ENCODE measurements at places on chromosomes 6 and 20.

DNA sequence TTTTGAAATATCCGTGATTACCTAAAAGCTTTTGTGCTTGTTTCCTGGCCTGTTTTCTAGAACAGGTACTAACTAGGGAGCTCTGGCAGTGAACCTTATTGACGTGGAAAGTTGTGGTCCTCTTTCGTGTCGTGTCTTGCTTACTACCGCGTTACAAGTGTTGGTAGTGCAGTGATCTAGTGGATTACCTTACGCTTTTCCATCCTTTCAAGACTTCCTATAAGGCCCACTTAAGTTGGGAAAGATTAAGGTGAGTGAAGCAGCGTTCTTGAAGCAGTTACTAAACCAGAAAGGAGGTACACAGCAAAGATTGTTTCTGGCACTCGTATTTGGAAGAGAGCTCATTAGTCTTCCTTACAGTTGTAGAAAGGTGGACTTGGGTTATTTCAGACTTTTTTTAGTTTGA lies 1.9 kb downstream of the PNRC1 start:
- DNase-seq: no peak

DNA sequence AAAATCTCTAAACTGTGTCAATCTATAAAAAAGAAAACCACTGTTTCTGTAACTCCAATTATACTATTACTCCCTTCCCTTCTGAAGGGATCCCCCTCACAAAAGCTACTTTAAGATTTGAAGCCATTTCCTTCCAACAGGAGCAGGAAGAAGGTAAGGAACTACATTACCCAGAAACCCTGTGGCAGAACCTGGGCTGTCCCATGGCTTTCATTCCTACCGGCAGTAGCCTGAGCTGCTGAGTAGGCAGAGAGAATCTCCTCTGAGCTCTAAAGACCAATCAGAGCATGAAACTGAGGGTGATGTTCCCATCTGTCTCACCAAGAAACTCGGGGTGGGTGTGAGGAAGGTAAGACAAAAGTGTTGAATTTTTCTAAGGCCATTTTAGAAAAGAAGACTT lies 108.0 kb upstream of the LRFN2 start:
- peak; percentile 25 for DNase-seq

DNA sequence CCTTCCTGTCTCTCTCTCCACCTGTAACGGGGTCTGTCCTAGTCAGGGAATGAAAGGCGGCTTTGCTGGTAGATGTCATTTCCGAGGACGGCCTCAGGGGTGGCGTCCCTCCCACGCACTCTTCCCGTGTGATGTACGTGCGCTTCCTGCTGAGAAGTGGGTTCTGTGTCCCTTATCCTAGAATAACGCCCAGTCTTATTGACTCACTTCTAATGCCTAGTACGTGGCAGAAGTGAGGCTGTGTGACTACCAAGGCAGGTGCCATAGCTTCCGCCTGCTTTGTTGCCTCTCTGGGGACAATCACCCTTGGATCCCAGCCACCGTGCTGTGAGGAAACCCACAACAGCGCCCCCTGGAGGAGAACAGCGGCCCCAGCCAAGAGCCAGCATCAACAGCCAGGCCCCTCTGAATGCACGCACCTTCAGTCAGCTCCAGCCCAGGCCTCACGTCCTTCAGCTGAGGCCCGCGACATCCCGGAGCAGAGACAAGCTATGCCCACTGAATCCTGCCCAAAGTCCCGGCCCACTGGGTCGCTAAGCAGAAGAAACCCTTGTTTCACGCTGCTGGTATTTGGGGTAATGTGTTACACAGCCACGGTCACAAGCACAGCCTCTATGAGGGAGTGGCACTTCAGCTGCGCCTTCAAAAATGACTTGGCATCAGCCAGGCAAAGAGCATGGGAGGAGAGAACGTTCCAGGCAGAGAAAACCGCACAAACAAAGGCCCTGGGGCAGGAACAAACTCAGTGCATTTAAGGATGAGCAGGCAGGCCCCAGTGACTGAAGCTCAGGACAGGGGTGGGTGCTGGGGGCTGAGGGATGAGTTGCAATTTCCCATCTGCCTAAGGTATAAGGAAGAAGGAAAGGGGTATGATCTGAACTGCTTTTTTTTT lies 224.2 kb downstream of the NFATC2 start:
- no peak for DNase-seq

DNA sequence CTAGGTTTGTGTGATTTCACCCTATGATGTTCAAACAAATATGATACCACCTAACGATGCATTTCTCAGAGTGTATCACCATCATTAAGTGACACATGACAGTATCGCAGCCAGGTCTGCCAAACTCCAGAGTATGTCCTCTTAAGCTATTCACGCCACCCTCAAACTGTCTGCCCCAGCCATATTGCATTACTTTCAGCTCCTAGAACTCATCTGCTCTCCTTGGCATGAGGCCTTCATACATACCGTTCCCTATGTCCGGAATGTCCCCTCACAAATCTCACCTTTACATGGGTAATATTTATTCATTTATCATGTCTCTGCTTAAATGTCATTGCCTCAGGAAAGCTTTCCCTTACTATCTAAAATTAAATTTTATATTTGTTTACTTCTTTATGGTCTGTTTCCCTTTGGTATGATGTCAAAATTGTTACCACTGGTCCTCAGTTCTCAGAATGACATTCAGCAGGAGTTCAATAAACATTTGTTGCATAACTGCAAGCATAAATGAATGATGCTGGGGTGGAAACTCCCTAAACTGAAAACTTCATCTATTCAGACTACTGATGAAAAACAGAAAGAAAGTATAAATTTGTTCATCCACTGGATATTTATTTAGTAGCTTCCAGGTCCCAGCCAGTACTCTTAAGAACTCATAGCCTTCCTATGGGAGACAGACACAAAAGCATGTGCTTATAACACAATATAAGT lies 3.2 kb downstream of the SESN1 start:
- no peak for DNase-seq

GRCh38 chr6:378958-379409 lies 12.6 kb upstream of the IRF4 start:
- DNase-seq: peak; percentile 2

- peak; percentile 89 for DNase-seq
These were observed 4.2 kb upstream of the ZBTB46 start for GRCh38 chr20:63835021-63835858.

DNA sequence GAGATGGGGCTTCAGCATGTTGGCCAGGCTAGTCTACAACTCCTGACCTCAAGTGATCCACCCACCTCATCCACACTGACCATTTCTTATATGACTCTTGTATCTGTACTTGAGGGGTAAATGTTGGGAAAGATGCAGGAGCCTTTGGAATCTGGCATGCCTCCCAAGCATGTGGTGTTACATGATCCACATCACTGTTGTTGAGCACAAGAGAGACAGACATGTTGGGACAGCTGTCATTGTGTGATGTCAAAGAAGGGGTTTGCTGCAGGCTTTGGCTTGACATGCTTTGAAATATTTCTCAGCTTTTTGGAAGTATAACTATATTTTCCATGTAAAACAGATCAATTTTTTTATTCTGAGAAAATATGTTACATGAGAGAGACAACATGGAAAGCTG lies 139.9 kb downstream of the MOXD1 start:
- DNase-seq: no peak

- DNase-seq: no peak
These were observed 381.7 kb downstream of the BCKDHB start for GRCh38 chr6:80488190-80488589.

GRCh38 chr6:51466427-51466826 lies 621.0 kb downstream of the PKHD1 start:
- no peak for DNase-seq

DNA sequence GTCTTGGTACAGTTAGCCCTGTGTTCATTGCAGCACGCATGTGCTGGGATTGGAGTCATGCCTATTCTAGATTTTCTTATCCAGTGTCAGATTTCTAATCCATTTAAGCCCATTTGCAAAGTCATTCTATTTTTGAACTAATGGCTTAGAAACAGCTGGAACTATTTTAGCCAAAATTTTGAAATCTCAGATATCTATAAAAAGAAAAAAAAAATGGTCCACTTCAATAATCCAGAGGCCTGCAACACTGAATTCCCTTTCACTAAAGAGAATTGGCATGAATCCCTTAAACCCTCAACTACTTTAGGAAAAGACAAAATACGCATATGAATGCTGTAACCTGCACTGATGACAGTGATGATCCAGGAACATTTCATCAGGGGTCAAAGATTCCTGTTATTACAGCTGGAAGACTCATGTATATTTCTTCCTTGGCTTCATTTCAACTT lies 1.5 kb downstream of the COL21A1 start:
- DNase-seq: no peak

DNA sequence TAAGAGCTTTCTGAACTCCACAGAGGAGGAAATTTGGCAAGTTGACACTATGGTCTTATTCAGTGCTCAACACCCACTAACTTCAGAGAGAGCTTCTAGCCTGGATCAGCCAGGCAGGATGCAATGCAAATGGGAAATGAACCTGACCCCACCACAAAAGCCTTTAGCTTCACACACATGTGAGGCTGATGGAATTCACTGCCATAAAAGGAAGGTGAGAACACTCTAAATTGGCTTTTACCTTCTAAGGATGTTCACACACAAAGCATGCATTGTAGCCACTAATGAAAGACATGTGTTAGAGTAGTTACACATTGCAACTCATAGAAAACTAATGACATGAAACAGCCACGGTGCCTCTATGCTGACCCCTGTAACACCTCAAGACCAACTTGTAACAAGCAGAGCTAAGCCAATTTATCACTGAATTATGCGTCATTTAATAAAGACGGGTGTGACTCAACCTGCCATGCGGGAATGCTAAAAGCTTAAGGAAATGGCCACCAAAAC lies 262.1 kb downstream of the HACE1 start:
- DNase-seq: peak; percentile 71

DNA sequence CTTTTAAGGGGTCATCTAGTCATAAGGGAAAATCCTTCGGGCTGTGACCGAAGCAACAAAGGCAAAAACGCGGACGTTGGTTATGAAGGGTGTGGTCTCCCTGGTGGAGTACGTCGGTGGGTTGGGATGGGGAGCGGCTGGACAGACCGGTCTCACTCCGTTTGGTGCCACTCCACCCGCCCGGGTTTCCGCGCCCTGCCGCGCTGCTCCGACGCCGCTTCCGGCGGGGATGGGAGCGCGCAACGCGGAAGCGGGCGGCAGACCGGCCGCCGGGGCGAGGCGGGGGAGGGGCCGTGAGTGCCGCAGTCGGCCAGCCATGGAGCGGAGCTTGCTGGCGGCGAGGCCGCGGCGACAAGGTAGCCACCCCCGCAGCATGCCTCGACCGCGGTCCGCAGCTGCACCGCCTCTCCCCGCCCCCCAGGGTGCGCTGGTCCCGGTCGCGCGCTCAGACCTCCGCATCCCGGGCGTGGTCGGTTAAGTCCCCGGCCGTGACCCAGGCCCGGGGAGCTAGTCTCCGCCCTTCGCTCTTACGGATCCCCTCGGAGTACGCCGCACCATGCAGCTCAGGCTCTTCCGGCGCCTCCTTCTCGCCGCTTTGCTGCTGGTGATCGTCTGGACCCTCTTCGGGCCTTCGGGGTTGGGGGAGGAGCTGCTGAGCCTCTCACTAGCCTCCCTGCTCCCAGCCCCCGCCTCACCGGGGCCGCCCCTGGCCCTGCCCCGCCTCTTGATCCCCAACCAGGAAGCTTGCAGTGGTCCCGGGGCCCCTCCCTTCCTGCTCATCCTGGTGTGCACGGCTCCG lies at the start of gene B3GALT4:
B3GALT4 (plus strand) TSS at position 260 of the 799 bp plus-strand sequence; CDS start at position 557, 297 bp downstream.
- peak; percentile 91 for DNase-seq

- DNase-seq: peak; percentile 37
These were observed 713.4 kb downstream of the CD109 start for GRCh38 chr6:74409447-74409846.

DNA sequence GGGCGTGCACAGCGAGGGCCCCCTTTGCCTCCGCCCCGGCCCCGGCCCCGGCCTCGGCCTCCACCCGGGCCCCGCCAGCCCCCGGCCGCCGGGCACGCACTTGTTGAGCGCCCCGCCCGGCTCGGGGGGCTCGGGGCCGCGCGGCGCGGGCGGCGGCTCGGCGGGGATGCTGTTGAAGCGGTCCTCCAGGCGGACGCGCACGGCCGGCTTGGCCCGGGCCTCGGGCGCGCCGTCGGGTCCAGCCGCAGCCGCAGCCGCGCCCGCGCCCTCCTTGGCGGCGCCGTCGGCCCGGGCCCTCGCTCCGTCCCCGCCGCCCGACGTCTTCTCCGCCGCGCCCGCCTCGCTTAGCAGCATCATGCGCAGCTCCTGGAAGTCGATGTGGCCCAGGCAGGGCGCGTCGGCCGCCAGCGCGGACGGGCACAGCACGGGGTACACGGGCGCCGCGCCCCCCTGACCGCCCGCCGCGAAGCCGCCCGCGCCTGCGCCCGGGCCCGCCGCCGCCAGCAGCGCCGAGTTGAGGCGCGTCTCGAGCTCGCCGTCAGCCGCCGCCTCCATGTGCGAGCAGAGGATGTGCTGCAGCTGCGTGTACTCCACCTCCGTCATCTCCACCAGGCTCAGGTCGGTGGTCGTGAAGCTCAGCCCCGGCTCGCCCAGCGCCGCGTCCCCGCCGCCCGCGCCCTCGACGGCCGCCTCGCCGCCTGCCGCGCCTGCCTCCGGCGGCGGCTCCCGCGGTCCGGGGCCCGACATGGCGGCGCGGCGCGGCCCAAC lies 514 bp downstream of the TCFL5 start:
- DNase-seq: no peak

DNA sequence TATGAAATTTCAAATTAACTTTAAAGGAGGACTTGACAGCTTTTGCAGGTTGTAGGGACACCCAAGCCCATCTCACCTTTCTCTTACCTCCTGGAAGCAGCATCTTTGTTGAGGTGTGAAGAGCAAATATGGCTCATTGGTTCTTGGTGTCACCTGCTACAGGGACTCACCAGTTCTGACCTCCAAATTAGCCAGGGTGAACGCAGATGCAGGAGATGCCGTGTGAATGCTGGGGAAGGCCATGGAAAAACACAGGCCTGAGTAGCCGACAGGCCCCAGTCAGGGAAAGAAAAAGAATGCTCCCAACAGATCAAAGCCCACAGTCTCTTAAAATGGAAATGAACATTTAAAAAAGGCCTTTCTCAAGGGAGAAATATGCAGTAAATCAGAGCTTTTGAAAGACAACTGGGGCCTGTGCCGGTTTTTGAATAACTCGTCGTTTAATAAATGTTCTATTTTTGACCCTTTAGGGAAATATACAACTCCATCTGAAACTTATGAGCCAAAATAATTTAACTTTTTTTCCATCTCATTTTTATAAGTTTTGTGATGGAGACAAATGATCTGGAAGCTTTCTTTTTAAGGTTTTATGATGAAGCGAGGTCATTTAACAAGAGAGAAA lies 167.5 kb downstream of the CD83 start:
- no peak for DNase-seq

DNA sequence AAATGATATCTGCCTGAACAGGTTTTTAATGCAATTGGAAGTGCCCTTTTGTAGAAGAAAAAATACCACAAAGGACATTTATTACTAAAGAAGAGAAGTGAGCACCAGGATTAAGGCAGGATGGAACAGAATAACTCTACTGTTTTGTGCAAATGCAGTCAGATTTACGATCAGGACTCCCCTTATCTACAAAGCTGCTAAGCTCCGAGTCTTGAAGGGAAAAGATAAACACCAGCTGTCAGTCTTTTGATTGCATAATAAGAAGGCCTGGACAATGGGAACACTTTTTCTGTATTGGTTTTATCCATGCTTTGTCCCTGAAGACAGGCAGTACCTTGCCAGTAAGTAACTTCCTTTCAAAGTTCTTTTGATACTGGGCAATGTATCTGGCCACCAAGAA lies 797.9 kb upstream of the SLC35B3 start:
- no peak for DNase-seq

- peak; percentile 60 for DNase-seq
These were observed 3.7 kb downstream of the OGFR start for GRCh38 chr20:62808211-62808865.

All from HT1080 (cell line).